ENCODE measurements at places on chromosomes 12 and 14. TPM values are rescaled to one million over a fixed set of nuclear protein-coding genes. Genes with fewer than 3 reads are reported as not detected.

DNA sequence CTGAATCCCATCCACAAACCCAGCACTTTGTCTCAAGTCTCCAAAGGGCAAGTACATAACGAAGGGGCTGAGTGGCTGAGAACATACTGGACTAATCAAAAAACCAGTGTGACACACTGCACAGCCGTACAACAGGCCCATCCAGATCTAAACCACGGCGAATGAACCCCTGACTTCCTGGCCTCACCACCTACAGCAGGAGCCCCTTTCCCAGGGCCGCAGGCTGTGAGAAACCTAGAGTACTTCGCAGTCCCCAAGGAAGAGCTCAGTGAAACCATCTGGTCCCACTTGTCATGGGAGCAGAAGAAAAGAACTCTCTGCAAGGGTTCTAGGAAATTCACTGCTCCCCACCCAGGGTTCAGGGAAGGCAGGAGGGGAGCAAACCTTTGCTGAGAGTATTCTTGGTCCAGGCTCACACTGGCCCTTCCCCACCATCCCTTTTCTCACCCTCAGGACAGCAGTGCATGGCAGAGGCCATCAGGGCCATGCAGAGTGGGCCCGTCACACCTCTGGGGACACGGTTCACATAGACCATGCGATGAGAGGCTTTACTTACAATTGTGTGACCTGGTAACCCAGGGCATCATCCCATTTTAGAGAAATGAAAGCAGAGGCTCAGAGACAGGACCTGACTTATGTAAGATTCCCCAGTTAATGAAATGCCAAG is 192.8 kb downstream of the BCL11B start:
- no peak for DNase-seq
- H3K36me3 ChIP-seq: no peaks in the 10 kb centered on the region
- no peaks in the 10 kb centered on the region for H3K4me1 ChIP-seq
- no peaks in the 10 kb centered on the region for H3K27me3 ChIP-seq

DNA sequence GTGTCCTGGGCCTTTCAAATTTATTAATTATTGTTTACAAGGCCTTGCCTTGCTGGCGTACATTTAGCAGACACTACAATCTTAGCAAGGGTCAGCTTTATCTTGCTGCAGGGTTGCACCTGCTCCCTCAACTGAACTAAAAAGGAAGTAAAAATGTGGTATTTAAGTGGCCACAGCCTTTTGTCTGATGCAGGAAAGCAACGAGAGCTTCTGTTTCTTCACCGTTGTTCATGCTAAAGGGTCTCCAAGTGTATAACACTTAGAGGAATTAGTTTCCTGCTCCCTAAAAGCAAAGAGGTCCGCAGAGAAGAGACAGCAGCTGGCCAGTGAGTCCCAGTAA is 62.8 kb upstream of the EGLN3 start:
- no peaks in the 10 kb centered on the region for H3K27me3 ChIP-seq
- H3K4me3 ChIP-seq: no peak overlapping the region
- H3K36me3 ChIP-seq: no peaks in the 10 kb centered on the region
- no peak for DNase-seq
- H3K4me1 ChIP-seq: no peaks in the 10 kb centered on the region

DNA sequence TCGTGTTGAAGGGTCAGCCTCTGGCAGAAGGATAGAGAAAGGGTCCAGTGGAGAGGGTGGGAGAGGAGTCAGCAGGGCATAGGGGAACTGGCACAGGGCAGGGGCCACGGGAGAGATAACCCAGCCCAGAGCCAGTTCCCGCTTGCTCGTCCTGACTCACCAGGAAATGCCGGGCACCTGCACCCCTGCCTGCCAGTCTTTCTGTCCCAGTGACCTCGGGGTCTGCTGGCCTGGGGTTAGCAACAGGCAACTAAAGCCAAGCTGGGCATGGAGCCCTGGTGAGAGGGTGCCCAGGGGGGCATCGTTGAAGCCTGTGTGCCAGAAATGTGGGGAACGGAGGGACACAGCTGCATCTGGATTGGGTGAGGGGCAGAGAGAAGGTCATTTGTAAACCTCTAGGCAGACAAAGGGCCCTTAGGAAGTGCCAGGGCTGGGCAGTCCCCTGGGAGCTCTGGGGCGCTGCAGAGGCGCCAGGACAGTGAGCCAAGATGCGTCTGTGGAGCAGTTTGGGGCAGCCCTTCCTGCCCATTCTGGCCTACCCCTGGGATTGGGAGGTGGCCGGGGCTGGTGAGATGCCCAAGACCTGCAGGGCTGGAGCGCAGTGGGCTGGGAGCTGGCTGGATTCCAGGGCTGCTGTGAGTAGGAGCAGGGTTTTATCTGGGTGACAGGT is 5.5 kb downstream of the TNFAIP2 start:
- no peaks in the 10 kb centered on the region for H3K36me3 ChIP-seq
- H3K4me3 ChIP-seq: no peak overlapping the region
- H3K27ac ChIP-seq: no peak overlapping the region
- no peaks in the 10 kb centered on the region for H3K27me3 ChIP-seq
- DNase-seq: no peak
- H3K4me1 ChIP-seq: no peaks in the 10 kb centered on the region

DNA sequence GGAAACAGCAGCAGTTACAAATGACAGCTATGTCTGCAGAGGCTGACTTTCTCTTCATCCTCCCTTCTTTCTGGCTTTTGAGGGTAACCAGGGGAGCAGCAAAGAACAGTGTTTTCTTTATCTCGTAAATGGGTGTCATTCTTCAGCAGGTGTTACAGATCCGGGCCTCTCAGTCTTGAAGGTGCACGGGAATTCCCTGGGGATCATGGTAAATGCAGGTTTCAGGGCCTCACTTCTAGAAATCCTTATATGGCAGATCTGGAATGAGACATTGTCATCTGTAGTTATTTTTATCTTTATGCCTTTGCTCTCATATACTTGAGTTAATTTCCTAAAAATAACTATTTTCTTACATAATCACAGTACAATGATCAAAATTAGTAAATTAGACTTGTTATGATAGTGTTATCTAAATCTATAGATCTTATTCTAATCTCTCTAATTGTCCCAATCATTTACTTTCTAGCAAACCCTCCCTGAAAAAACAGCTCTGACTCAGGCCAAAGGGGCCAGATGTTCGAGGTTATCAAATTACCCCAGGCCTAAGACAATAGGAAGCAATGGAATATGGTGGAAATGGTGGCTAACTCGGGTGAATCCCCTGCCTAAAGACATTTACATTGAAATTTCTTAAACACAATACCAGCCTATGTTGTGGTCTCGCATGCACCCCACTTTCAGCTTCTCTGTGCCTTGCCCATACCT is 145.0 kb downstream of the CAND1 start:
- no peaks in the 10 kb centered on the region for H3K27me3 ChIP-seq
- no peak overlapping the region for H3K4me3 ChIP-seq
- no peaks in the 10 kb centered on the region for H3K4me1 ChIP-seq
- no peaks in the 10 kb centered on the region for H3K36me3 ChIP-seq
- no peak for DNase-seq

- H3K27ac ChIP-seq: no peak overlapping the region
- H3K4me3 ChIP-seq: no peak overlapping the region
- no peaks in the 10 kb centered on the region for H3K36me3 ChIP-seq
- H3K4me1 ChIP-seq: no peaks in the 10 kb centered on the region
- DNase-seq: no peak
Measured at GRCh38 chr12:131221061-131221956, 267.6 kb downstream of the ADGRD1 start.

DNA sequence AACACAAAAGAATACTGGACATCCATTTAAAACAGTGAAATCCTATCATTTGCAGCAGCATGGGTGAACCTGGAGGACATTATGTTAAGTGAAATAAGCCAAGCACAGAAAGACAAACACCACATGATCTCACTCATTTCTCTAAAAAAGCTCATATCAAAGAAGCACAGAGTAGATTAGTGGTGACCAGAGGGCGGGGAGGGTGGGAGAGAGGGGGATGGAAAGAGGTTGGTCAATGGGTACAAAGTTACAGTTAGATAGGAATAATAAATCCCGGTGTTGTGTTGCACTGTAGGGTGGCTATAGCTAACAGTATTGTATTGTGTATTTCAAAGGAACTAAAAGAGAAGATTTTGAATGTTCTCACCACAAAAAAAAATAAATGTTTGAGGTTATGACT is 52.4 kb downstream of the DUSP6 start:
- no peaks in the 10 kb centered on the region for H3K36me3 ChIP-seq
- no peaks in the 10 kb centered on the region for H3K4me1 ChIP-seq
- H3K4me3 ChIP-seq: no peak overlapping the region

The SYT1 gene
- not detected for total RNA-seq

The P3H3 gene
- 17.7 TPM for total RNA-seq

The OVCH1 gene
- not detected for total RNA-seq

The ESPL1 gene
- total RNA-seq: 60.7 TPM

The PRR4 gene
- 4.6 TPM for total RNA-seq

The BIN2 gene
- 250 TPM for total RNA-seq

The NEUROD4 gene
- not detected for total RNA-seq

The RNU4-1 gene
- 1,510 TPM for total RNA-seq

The SERPINA1 gene
- 0.68 TPM for total RNA-seq

The GPR135 gene
- total RNA-seq: 2.2 TPM

The ADSS1 gene
- 4.8 TPM for total RNA-seq

The GEMIN2 gene
- total RNA-seq: 13.9 TPM

Data from naive thymus-derived CD4-positive, alpha-beta T cell (primary cell).